ENCODE measurements at places on chromosomes 12 and 14.

- DNase-seq = no peak
These were observed 46.9 kb downstream of the CNOT2 start for GRCh38 chr12:70290116-70290515.

DNA sequence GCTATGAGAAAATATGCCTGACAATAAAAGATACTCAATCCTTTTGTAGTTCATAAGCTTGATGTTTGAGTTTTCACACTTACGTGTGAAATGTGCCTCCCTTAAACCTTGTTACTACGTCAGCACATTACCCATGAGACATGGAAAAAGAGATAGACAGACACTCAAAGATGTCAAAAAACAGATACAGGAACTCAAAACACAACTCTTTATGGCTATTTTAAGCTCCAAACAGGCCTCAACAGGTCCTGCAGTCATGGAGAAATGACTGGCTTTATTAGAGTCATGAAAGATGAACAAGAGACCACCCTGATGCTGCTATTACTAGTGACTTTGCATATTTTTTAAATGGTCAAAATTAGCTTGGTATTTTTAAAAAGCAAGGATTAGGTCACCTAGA lies 184.5 kb downstream of the MON2 start:
- no peak for DNase-seq

- no peak for DNase-seq
These were observed 43.9 kb upstream of the ABCC9 start for GRCh38 chr12:21985155-21985554.

- no peak for DNase-seq
These were observed 6.9 kb downstream of the SMIM41 start for GRCh38 chr12:52086366-52086765.

GRCh38 chr12:51335931-51336330 lies 10.5 kb downstream of the CELA1 start:
- no peak for DNase-seq

DNA sequence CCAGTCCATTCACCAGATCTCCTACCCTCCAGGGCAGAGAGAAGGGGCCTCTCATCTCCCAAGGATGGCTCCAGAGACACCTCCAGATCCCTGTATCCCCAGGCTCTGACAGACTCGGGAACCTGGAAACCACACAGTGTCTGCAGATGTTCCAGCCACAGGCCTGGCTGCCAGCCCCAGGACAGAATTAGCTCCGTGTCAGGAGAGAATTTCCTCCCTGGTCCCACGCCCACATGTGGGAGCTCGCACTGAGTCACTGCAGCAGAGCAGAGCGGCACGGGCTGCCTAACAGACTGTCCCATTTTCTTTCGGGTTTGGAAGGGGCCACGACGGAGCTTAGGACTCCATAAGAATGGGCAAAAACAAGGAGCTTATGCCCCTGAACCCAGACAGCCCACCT lies 33.6 kb downstream of the CMKLR1 start:
- DNase-seq = peak; percentile 68

DNA sequence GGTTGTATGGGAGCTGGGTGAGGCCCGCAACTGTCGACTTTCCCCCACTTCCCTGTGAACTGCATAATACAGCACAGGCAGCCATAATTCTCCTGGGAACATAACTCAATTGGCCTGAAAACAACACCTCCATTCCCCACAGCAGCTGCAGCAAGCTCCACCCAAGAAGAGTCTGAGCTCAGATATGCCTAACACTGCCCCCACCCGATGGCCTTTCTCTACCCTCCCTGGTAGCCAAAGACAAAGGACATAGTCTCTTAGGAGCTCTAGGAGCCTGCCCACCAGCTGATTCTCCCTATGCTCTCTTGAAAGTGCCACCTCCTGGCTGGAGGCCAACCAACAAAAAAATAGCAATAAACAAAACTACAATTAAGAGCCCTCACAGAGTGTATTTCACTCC lies 542.7 kb upstream of the LMO3 start:
- DNase-seq = no peak

GRCh38 chr14:90760591-90761316 lies 55.5 kb downstream of the TTC7B start:
- peak; percentile 71 for DNase-seq

DNA sequence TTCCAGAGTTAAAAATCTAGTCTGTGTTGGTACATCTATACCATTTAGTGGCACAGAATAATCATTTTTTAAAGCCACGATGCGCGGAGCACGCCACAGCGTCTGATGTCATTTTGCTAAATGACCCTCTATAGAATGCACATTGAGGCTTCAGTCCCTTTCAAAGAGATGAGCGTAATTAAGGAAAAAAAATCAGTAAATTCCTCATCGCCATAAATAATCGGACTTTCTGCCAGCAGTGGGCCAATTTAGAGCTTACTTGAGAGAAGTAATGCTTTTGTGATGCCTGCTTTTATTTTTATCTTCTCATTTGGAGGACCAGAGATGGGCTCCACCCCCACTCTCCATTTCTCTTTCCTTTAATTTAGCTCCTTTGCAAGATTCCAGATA lies 4.0 kb downstream of the ASCL1 start:
- no peak for DNase-seq

DNA sequence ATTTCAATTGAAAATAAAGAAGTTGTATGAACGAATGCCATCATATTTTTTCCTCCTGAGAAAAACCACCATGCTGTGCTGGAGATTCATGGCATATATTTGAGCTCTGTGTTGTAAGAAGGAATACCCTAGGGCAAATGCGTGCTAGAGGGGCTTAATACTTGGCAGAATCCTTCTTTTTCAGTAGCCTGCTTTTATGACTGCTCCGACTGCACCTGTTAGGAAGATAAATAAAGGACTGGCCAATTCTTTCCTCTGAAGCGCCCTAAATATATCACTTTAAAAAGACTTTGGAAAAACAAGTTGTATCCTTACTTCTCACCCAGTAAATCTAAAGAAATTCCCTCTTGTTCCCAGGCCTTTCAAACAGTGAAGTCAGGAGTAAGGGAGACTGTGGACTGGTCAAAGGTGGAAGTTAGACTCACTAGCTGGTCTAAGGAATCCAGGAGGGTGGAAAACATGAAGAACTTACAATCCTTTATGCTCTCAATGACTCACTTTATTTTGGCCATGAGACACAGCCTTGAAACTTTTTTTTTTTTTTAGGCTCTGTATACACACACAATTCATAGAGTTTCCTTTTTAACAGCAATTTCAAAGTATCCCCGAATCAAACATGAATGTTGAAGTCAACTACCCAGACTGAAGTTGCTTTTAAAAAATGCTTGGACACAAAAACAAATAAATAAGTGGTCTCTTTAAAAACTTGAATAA lies 5.2 kb downstream of the MYBPC1 start:
- no peak for DNase-seq

DNA sequence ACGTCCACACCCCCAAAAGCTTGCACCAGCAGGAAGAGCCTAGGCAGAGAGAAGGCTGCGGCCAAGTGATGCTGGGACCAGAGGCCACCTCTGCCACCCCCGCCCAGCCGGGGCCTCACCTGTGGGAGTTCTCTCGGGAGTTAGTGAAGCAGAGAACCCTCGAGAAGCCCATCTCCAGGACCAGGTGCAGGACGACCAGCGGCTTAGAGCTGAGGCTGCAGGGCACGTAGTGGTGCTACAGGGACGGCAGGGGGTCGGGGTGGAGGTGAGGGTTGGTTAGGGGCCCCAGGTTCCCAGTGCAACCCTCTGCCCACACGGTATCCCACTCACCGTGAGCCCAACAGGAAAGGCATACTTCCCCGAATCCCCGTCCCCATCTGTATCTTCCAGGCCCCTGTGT lies 3.6 kb downstream of the DDX51 start:
- DNase-seq = no peak

- DNase-seq = no peak
These were observed 267.4 kb downstream of the ADAMTS20 start for GRCh38 chr12:43284486-43285158.

DNA sequence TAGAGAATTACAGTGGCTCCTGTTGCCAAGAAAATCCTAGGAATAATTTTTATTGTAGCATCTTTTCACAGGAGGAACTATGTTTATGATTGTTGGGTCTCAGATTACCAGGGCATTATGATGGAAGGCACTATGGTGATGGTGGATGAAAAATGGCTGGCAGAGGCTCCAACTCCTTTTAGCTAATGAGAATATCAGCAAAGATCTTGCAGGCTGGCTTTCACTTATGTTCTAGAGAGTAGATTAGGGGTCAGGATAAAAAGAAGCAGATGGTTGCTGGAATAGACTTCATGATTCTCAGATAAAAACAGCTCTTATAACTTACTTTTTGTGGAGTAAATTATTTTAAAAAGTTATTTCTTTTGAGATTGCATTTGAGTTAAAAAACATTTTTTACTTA lies 501.9 kb downstream of the TRHDE start:
- DNase-seq = no peak

- DNase-seq = no peak
These were observed 280.8 kb downstream of the ZFP36L1 start for GRCh38 chr14:68512088-68512487.

GRCh38 chr14:74846968-74847665 lies 28.8 kb downstream of the PROX2 start:
- no peak for DNase-seq

GRCh38 chr12:94594443-94594825 lies 55.9 kb downstream of the TMCC3 start:
- no peak for DNase-seq

GRCh38 chr12:121568518-121568917 lies 12.3 kb downstream of the KDM2B start:
- no peak for DNase-seq

- no peak for DNase-seq
These were observed 368.1 kb upstream of the FAR2 start for GRCh38 chr12:28780960-28781359.

DNA sequence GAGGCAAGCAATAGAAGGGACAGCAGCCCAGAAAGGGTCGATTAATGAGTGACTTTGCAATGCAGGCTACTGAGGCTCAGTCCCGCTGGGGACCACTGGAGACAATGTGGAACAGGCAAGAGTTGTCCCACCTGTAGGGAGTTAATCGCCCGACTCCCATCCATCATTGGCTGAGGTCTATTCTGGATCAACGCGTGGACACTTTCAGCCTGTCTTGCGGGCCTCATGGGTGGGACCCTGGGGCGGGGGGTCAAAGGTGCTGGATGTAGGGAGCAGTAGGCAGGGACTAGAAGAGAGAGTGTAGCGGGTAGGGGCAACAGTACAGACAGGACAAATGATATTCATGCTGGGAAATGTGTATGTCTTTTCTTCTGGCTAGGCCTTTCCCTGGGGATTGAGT lies 6.1 kb downstream of the IFI27L2 start:
- no peak for DNase-seq

- no peak for DNase-seq
These were observed 132.3 kb downstream of the RIMBP2 start for GRCh38 chr12:130583800-130584199.

- no peak for DNase-seq
These were observed 98.1 kb upstream of the GRIP1 start for GRCh38 chr12:66776974-66777373.

DNA sequence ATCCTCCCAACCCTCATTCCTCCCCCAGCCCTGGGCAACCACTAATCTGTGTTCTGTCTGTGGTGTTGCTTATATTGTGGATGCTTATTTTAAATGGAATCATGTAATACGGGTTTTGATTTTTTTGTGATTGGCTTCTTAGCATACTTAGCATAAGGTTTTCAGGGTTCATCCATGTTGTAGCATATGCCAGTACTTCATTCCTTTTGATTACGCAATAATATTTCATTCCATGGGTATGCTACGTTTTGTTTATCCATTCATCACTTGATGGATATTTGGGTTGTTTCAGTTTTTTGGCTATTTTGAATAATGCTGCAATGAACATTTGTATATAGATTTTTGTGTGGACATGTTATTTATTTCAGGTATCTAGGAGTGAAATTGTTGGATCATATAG lies 82.9 kb downstream of the TSPAN9 start:
- no peak for DNase-seq

GRCh38 chr12:104522985-104523722 lies 66.4 kb downstream of the CHST11 start:
- DNase-seq = no peak

DNA sequence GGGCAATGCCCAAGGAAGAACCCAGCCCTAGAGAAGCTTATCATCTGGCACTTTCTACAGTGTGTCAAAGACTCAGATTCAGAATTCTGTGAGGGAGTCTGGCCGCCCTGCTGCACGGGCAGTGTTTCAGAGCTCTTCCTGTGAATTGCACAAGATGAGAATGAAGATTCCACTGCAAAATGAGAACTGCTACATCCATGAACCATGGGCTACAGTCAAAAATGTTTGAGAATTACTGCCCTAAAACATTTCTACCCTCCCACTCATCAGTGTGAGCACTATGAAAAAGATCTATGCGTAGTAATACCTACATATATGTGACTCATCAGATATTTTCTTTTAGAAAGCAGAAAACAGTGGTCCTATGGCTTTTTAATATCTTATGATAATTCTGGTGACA lies 104.0 kb downstream of the STAB2 start:
- no peak for DNase-seq

GRCh38 chr14:68840454-68840853 lies 47.6 kb upstream of the ZFP36L1 start:
- no peak for DNase-seq

- peak; percentile 60 for DNase-seq
These were observed 30.0 kb downstream of the SLC38A2 start for GRCh38 chr12:46342562-46343033.

- DNase-seq = no peak
These were observed 32.0 kb downstream of the JDP2 start for GRCh38 chr14:75459791-75460190.

DNA sequence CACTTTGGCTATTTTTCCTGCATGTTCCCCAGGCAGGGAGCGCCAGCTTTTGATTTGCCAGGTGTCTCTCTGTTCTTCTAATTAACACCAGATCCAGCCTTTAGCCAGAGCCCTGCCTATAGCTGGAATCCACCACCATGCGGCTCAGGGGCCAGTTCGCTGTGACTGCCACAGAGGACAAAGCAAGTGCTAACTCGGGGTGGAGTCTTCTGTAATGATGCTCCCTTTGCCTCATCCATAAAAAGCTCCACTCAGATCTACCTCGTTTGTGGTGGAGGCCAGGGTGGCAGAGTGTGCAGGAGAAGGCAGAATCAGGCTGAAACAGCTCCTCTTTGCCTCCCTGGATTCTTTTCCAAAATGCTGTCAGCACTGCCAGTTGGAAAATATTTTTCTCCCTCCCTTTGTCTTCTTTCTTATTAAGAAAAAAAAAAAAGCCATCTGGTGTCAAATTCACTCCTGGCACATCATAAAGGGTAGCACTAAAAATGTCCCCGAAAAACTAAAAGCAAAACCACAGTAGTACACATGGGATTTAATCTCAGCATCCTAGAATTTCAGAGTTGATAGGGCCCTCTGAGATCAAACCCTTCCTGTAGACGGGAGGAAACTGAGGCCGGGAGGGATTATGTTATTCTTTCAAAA lies 18.0 kb upstream of the CTDSP2 start:
- peak; percentile 57 for DNase-seq

Data from ELF-1 (cell line).